Naive B cell (primary cell): ENCODE measurements at places on chromosomes 7 and 10.

GRCh38 chr10:17409170-17409733 is 45.1 kb downstream of the ST8SIA6 start:
- DNase-seq = no peak

DNA sequence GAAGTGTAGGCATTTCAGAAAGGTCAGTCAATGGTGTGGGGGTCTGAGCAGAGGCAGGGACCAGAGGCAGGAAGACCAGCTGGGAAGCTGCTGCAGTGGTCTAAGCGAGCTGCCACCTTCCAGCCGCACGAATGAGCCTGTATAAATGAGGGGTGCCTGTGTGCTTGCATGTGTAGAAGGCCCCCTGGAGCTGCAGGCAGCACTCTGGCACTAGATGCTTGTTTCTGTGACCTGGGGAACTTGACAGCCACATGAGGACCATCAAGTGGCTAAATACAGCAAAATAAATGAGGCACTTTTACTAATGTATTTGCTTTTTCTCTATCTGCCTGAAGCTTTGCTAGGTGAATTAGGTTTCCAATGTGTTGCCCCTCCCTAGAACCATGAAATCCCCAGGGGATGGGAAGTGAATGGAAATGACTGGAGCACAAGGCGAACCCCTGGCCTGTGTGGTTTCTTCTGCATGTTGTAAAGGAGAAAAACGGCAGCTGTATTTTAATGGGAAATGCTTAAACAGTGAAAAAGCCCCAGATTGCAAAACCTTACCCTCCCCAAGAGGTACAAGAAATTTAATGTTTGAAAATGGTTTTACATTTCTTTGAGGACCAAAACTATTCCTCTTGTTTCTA is 57.7 kb downstream of the PYROXD2 start:
- DNase-seq = no peak

DNA sequence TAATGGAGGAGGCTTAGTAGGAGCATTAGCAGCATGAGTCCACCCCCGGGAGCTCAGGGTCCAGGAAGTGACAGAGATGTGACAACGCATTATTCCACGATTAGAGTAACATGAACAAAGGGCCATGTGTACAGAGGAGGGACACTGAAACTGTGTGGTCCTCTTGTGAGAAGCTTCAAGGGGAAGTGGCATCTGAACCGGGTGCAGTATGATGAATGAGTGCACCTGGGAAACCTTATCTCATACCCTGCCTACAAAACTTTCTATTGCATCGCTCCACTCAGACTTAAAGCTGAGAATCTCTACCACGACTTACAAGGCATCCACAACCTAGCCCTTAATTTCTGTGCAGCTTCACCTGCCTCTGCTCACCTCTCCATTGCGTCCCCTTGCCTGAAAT is 115.3 kb upstream of the AMPH start:
- DNase-seq = no peak

- no peak for DNase-seq
These were observed 191.9 kb downstream of the C7orf25 start for GRCh38 chr7:42720012-42720411.
